ENCODE measurements at places on chromosomes 4 and X.
A peak's percentile ranks its signal among the peaks of the same experiment; 100 is the strongest.

- no peak for DNase-seq
Measured at GRCh38 chr4:8175686-8176085, 17.1 kb upstream of the ABLIM2 start.

DNA sequence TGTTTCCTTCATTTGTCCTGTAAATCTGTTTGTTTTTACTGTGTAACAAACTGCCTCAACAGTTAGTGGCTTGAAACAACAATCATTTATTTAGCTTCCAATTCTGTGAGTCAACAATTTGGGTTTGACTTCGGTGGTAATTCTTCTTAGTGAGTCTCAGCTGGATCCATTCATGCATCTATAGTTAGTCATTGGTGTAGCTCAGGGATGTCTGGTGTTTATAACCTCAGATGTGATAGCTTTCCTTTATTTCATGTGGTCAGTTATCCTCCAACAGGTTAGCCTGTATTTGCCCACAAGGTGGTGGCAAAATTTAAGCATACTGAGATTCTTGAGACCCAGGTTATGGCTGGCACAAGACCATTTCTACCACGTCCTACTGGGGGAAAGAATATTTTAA lies 1267.2 kb downstream of the RAPGEF2 start:
- DNase-seq = no peak

- DNase-seq = no peak
Measured at GRCh38 chrX:150845091-150845490, 53.4 kb downstream of the CD99L2 start.

DNA sequence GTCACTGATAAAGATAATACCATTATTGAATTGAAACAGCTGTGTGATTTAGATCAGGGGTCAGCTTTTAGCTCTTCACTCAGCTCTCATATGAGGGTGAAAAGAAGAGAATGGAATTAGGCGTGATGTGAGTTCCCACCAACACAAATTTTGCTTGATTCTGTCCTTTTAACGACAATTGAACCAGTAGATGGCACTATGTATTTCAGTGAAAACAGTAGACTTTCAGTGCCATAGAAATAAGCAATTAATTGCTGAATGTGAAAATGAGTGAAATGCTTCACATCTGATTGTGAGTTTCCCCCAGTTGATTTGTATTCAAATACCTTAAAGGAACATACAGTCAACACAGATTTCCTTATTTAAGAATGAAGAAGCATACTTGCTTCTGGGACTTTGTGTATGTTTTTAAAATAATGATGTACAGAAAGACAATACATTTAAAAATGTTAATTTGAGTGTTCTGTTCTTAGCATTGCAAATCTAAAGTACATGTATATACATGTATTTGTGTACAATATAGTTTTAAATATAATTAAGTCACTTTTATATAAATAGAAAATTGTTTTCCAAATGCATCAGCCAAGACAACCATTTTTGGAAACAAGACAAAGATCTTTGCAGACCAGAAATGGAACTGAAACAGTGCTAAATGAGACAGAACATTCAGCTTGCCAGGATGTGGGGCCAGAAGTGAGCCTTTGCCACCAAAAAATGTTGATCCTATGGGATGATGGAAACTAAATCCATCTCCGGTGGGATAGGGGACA lies 178.8 kb downstream of the SNCA start:
- no peak for DNase-seq

GRCh38 chr4:183499801-183500200 lies 5.1 kb upstream of the ING2 start:
- no peak for DNase-seq

- no peak for DNase-seq
Measured at GRCh38 chr4:39571504-39571903, 44.3 kb upstream of the UGDH start.

DNA sequence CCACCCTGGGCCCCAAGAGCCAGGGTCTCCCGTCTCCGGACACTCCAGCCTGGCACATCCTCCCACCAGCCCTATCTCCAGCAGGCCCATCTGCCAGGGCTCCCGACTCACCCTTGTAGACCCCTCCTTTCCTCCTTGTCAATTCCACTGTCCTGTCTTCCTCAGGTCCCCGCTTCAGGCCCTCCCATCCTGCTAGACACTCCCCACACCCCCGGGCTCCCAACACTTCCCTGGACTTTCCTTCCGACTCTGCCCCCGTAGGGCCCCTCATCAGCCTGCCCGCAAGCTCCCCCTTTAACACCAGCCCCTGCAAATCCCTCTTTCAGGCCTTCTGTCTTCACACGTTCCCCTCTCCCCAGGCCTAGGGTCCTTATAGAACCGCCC lies 1.1 kb downstream of the PRAF2 start:
- no peak for DNase-seq

DNA sequence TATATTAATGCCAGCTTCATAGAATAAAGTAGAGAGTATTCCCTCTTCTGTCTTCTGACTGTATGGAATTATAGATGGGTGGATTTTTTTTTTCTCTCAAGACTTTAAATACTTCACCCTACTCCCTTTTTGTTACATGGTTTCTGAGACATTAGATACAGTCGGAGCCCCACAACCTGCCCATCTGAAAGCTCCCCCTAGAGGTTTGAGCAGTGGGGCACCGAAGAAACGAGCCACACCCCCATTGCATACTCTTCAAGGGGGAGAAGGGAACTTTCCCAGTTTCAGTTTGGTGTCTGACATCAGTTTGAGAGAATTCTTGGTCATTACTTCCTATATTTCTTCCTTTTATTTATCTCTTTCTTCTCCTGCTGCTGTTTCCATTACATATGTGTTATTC lies 437.6 kb upstream of the AGA start:
- DNase-seq = no peak

- DNase-seq = no peak
Measured at GRCh38 chr4:3660086-3660927, 105.9 kb upstream of the ADRA2C start.

- DNase-seq = no peak
Measured at GRCh38 chrX:6505960-6506359, 29.0 kb downstream of the VCX3A start.

DNA sequence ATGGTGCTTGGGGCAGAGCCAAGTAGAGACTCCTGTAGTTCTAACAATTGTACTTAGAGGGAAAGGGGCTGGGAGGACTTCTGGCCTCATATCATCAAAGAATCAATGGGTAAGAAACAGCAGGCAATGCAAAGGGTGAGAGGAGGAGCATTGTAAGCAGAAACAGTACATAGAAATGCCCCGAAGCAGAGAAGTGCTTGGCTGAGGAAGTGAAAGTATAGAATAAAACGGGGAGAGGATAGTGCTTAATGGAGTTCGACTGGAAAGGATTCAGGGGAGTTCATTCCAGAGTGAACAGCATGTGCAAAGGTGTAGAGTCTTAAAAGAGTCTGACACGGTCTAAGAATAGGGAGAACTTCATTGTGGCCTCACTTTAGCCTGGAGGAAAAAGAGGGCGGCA lies 103.0 kb downstream of the SYNPO2 start:
- DNase-seq = no peak

GRCh38 chr4:89110541-89110985 lies 770 bp upstream of the TIGD2 start:
- no peak for DNase-seq

GRCh38 chr4:85531560-85532341 lies 56.8 kb downstream of the ARHGAP24 start:
- no peak for DNase-seq

- DNase-seq = no peak
Measured at GRCh38 chr4:165788686-165789463, 84.2 kb upstream of the TLL1 start.

DNA sequence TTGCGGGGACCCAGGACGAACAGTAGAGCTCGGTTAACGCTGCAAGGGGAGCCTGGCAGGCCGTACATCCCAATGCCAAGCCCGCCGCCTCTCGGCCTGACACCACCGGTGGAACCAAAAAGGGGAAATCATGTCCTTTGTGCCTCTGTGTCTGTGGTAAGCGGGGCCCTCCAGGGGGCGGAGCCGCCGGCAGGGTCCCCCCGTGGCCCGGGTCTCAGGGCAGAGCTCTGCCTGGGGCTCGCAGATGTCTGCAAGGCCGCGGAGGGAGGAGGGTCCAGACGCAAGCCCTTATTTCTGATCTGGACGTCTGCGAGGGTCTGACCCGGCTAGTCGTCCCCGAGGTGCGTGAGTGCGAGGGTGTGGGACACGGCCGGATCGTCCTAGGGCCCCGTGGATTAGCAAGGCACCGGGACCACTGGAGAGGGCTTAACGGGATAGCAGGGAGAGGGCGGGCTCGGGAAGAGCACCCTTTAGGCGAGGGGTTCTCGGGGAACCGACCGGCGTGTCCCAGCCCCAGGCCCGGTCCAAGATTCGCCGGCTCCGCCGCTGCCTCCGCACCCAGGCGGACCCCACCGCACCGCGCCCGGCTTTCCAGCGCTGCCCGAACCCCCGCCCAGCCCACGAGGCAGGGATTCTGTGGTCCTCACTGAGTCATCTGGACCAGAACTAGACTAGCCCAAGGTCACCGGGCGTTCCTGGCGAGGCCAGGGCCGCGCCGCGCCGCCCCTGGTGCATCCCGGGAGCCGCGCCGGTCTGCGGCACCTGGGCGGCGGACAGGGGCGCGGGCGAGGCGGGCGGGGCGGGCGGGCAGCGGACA lies 863 bp upstream of the FAM193A start:
- DNase-seq = peak; percentile 55

DNA sequence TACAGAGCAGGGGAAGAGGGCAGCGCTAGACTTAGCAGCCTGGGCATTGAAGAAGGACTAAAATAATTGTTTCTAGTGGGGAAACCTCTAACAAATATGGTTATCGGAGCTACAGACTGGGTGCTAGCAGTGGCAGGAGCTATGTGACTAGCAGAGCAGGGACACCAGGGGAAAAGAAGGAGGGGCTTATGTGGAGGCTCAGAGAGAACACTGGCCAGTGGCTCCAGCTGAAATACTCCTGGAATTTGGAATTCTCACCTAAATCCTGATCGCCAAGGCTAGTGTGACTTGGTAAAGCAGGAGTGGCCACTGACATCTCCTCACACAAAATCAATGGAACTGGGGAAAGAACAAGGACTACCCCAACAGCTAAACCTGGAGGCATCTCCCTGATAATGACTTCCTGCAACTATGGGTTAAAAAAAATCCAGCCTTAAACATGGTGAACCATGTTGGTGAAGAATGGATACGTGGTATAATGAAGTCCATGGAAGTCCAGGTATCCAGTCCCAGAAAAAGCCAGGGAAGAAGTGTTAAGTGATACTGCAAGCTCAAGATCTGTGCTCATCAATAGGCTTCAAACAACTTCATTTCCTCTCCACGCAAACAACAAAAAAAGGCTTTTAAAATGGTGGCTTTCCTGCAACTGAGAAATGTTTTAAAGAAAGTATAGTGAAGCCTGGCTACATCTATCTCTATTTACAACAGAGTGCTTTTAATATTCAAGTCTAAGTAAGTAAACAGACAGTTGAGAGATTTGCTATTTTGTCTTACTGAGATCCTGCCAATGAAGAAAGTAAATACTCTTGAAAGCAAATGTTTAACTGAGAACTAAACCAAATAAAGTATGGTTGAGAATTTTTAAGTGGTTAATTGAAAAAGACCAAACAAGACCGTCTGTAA lies 1.8 kb downstream of the TAPT1 start:
- no peak for DNase-seq

GRCh38 chrX:115234461-115234860 lies 565 bp upstream of the LRCH2 start:
- no peak for DNase-seq

- DNase-seq = no peak
Measured at GRCh38 chr4:126123611-126124325, 809.0 kb downstream of the FAT4 start.

DNA sequence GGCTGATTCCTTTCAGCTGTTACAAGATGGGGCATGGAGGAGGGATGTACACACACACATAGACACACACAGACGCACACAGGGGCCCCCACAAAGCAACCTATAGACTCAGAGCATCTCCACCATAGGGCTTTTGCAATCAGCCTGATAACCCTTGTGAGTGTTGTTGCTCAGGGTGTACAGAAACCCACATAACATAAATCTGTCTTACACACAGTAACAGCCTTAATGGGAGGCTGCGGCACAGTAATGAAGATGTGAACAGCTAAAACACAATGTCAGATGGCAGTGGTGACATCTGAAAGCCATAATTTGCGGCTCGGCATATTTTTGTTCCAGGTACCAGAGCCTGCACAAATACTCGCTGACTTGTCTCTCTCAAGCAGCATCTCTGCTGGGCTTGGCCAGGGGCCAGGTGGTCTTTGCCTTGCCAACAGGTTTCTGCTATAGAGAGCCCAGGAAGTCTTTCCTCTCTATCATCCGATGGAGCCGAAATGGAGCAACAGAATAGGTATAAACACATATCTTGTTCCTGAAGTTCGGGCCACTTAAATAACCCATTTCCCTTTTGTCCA lies 357.2 kb upstream of the GATB start:
- DNase-seq = no peak

DNA sequence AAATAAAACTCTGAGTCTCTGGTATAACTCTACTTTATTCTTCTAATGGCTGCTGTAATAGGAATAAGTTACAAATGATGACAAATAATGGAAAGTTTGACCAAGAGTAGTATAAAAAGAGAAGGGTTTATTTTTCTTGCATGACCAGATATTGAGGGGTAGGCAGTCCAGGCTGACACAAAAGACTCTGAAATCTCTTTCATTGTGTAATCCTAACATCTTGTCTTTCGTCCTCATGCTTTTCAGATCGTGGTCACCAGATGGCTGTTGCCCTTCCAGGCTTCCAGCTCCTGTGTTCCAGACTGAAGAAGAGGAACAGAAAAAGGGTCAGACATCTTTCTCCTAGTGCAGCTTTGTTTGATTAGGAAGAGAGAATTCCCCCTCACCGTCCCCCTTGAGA lies 176.9 kb upstream of the GK2 start:
- DNase-seq = no peak

- DNase-seq = no peak
Measured at GRCh38 chr4:148345509-148345908, 96.7 kb downstream of the NR3C2 start.

DNA sequence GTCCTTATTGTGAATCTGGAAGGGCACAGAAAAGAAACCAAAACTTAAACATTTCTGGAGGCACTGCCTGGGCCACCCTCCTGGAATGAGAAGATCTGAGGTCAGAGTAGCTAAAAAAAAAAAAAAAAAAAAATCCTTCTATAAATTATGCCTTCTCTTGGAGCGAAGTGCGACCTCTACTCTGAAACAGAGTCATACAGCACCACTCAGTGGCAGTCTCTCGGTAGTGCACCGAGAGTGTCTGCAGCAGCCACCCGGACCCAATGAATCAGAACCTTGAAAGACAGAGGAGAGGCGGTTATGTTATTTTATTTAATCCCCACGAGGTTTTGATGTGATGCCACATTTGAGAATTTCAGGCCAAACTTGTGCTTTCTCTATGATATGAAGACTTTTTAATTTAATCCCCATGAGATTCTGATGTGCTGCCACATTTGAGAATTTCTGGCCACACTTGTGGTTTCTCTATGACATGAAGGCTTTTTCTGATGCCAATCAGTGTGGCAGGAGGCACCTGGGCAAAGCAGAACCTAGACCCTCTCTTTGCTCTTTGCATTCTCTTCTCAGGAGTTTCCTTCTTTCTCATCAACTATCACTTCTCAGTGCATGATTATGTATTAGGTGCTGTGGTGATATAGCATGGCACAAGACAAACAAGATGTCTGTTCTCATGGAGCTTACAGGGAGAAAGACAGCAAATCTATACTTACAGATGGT lies 5.6 kb upstream of the CT47C1 start:
- DNase-seq = peak; percentile 8

- no peak for DNase-seq
Measured at GRCh38 chr4:140358281-140358680, 15.2 kb upstream of the SCOC start.

GRCh38 chr4:141330616-141331015 lies 109.9 kb downstream of the ZNF330 start:
- no peak for DNase-seq

All from CD4-positive, alpha-beta T cell treated with Interleukin-12 subunit alpha and Interleukin-12 subunit beta, for 1 hour (primary cell).